BJ (cell line): ENCODE measurements at places on chromosomes 11 and 22. TPM values are rescaled to one million over a fixed set of nuclear protein-coding genes. Genes with fewer than 3 reads are reported as not detected.

DNA sequence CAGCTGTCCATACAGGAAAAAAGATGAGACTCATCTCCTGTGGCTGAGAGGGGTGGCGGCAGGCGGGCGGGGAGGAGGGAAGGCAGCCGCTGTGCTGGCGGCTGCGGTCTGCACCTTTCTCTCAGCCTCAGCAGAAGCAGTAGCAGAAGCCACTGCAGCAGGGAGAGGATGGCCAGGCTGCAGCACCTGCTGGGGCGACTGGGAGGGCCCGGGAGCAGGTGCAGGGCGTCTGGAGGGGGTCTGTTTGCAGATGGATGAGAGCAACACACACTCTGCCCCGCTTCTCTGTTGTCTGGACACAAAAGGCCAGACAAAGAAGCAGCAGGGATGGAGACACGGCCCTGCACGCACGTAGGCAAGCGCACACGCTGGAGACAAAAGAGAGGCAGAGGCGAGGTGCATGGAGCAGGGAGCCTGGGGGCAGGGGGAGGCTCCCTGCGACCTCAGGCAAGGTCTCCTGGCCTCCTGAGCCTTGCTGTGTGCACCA is 9.3 kb upstream of the MIAT start:
- DNase-seq = no peak

DNA sequence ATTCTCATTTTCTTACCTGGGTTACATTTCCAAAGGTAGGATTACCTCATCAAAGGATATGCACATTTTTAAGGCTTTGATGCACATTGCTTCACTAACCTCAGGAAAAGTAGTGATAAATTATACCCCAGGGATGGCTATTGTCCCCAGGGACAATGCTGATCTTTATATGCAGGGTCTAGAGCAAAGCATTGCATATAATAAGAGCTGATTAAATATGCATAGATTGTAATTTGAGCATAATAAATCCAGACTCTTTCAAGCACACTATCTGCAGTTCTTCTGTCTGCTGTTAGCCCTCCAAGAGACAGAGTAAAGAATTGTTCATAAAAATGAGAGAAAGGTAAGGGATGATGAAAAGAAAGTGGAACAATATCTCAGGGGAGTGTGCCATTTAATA is 57.3 kb upstream of the SYT13 start:
- DNase-seq = no peak

DNA sequence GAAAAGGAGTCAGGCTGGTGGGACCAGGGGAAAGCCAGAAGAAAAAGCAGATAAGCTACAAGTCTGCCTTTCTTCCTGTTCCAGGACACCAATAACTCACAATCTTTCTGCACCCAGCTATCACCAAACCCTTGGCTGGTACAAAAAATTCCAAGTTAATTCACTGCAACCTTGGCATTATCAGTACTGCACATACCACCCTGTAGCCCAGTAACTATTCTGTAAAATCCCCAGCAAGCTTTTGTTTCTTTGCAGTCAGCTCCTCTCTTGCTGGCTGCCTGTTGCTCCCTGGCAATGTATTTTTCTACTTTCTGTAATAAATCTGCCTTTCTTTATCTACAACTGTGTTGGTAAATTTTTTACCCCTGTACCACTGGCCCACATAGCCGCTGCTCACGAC is 20.7 kb upstream of the DKK3 start:
- DNase-seq = no peak

GRCh38 chr11:3121931-3122774 is 43.0 kb downstream of the OSBPL5 start:
- DNase-seq = no peak

- DNase-seq = no peak
These were observed 1.7 kb upstream of the ANO3 start for GRCh38 chr11:26330262-26330661.

- DNase-seq = no peak
These were observed 83.6 kb downstream of the FLI1 start for GRCh38 chr11:128777369-128778011.

DNA sequence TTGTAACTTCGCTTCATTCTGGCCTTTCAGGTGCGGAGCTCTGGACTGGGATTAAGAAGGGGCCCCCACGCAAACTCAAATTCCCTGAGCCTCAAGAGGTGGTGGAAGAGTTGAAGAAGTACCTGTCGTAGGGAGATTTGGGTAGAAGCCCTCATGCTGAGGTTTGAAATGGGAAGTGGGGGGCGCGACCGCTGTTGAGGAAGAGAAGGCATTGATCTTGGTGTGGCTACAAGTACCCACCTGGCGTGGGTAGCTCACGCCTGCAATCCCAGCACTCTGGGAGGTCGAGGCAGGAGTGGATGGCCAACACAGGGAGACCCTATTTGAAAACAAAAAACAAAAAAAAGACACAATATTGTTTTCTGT is 779 bp downstream of the SELENOH start:
- no peak for DNase-seq

- DNase-seq = no peak
These were observed 33.9 kb downstream of the PRDM11 start for GRCh38 chr11:45180179-45180847.

GRCh38 chr11:124179310-124179709 is 3.8 kb upstream of the OR10D3 start:
- no peak for DNase-seq

DNA sequence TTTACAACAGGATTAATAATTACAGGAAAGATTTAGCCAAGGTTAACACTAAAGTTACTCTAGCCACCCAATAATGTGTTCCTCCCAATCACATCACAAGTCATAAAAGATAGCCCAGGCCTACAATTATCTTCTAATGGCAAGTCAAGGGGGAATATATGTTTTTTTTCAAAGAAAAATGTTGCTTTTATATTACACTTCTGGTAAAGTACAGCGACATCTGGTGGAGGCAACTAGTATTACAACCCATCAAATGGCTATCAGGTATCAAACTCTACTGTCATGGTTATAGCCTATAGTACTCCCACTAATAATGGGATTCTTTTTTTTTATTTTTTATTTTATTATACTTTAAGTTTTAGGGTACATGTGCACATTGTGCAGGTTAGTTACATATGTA is 71.8 kb downstream of the XRRA1 start:
- DNase-seq = no peak

GRCh38 chr11:78931891-78932290 is 357.2 kb upstream of the NARS2 start:
- no peak for DNase-seq

Gene RFPL2
- not detected in 2 replicates for polyA plus RNA-seq

Gene PLAAT4
- 6.6 and 7.1 TPM in 2 replicates for polyA plus RNA-seq

Gene RIMBP3B
- 0.01 TPM in 1 of 2 replicates, not detected in the other for polyA plus RNA-seq

Gene SYT7
- 0.01 and 0.04 TPM in 2 replicates for polyA plus RNA-seq

Gene RPS6KB2
- polyA plus RNA-seq = 42.9 and 59.9 TPM in 2 replicates

Gene SHANK2
- 0.28 and 0.37 TPM in 2 replicates for polyA plus RNA-seq

Gene SMC1B
- not detected in 2 replicates for polyA plus RNA-seq
